ENCODE measurements at places on chromosomes 5 and 9. TPM values are rescaled to one million over a fixed set of nuclear protein-coding genes. Genes with fewer than 3 reads are reported as not detected.

DNA sequence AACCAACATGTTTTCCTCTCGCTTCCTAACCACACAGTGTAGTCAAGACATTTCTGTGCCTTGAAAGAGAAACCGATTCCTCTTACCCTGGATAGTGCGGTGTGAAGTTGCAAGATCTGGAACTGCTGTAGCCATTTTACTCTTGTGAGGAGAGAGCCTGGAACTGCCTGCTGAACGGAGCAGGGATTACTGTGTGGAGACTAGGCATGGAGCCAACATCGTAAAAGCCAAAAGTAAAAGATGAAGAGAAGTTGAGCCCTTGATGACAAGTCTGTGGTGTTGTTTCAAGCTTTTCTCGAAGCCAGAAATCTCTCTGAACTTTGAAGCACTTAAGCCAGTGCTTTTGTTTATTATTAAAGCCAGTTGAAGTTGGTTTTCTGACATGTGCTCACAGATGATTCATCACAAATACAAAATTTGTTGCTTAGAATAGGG is 110.1 kb upstream of the GRIN3A start:
- no peak for DNase-seq

DNA sequence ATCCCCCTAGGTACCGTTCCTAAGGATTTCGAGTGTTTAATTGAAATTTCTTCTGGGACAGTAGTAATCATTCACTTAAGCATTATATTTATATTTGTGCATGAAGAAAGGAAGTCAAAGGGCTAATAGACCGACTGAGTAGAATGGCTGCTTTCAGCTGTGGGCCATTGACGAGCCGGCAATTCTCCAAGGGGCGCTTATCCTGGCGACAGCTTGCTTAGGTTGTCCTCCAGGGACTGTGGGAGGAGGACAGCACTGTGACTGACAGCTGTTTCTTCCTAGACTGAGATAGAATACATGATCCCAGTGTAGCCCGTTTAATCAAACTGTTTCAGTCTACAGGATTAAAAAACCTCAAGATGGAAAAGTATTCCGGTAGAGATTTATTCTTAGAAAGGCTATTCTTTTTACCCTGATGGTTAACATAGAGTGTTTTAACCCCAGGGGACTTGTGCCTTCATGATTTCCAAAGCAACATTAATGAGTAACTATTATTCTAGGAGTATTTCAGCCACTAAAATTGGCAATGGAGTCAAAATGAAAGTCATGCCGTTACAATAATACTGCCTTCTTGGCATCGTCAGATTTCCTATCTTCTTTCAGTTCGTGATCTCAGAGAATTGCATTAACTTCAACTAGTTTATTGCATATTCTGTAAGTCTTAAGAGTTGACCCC is 943.1 kb upstream of the WWC1 start:
- DNase-seq: no peak

- DNase-seq: no peak
Observed at GRCh38 chr9:96480736-96481135, 30.8 kb downstream of the HABP4 start.

Gene PCDHGC5
- 0.99 TPM for polyA plus RNA-seq

DNA sequence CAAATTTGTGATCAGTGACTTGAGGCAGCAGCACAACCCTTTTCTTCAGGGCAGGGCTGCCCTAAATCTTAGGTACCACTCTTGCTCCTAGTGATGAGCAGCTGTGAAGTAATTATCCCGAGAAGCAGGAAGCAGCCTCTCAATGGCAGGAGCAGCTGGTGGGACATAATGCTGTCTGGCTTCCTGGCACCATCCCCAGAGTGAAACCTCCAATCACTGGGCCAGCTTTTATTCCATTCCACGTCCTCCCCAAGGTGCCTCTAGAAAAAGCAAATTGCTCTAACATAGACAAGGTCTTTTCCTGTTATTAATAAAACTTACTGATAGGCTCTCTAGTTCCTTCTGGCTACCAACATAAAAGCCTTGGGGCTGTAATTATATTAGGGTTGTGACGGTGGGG is 154.0 kb downstream of the FRMD3 start:
- no peak for DNase-seq

DNA sequence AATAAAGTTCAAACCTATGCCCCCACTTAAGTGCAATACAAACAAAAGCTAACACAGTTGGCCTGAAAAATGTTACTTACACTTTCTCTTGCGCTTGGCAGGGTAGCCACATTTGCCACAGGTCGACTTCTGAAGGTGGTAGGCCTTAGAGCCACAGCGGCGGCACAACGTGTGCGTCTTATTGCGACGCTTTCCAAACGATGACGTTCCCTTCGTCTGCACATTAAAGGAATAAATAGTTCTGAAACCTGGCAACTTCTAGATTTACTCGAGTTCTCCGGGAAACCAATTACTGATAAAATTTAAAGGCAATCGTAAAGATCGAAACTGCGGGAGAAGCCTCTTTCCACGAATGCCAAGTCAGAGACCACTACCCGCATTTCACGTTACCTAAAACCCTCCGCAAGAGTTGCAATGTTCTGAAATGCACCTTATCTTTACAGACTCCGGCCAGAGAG is 602 bp downstream of the RPL37 start:
- DNase-seq: no peak
